ENCODE measurements at places on chromosomes 16 and 17. TPM values are rescaled to one million over a fixed set of nuclear protein-coding genes. Genes with fewer than 3 reads are reported as not detected.

DNA sequence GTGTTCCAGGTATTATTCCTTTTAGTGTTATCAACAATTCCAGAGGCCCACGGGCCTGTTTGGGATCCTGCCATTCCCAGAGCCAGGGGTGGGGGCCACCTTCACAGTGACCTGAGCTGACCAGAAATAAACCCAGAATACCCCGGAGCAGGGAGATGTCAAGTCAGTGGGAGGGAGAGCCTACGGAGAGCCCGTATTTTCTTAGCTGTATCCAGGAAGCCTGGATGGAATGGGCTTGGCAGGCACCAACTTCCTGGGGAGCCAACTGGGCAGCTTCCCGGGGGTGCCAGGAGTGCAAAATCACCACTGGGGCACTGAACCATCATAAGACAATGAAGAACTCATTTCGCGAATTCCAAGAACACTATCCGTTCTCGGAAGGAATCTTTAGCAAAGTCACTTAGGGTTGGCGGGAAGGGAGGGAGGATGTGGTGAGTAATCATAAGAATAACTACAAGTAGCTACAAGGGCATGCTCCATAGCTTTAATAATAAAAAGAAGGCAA, 13.2 kb upstream of the MRTFB start:
- DNase-seq = no peak

- no peak for DNase-seq
Observed at GRCh38 chr16:10934325-10935107, 7.8 kb downstream of the DEXI start.

DNA sequence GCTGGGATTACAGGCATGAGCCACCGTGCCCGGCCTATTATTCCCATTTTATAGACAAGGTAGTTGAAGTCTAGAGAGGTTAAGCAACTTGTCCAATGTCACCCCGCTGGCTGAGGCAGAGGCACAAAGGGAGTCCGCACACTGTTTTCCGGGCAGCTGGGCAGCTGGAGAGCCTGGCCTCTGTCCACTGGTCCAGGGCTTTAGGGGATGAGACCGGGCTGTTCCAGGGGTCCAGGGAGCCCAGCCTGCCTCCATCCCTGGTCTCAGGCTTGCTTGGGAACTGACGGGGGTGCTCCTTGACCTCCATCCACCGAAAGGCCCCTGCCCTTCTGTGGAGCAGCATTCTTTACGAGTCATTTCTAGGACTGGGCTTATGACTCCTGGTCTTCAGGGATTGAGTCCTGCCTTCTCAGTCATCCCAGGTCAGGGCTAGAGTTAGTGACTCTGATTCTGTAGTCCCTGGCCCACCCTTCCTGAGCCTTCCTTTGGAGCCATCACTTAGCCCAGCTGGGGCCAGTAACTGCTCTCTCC, 37.5 kb downstream of the SOCS3 start:
- no peak for DNase-seq

DNA sequence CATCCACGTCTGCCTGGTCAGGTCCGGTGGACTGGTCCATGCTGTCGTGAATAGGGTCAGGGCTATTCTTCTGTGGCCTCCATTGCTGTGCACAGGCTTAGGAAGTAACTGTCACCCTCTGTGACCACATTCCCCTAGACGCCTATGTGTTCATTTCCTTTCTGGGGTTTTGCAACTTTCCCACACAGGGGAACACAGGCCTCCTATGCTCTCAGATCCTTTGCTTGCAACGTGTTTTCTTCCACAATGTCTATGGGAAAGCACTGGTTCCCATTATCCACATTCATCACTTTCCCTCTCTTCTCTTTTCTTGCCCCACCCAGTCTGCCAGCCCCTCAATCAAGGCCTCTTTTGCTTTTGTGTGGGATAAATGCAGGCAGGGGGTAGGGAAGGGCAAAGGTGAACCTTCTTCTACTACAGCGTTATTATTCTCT, 43.2 kb upstream of the DNAJA2 start:
- DNase-seq = no peak

Gene ALOX15B
- total RNA-seq = not detected

Gene BCL6B
- 2.1 TPM for total RNA-seq

All from cerebellum (tissue), 4 donors.